Cerebellum (tissue), 4 donors: ENCODE measurements at places on chromosomes 2 and 18.
A peak's percentile ranks its signal among the peaks of the same experiment; 100 is the strongest.

- no peak for DNase-seq
These were observed 306.5 kb upstream of the TNP1 start for GRCh38 chr2:217166241-217166850.

GRCh38 chr18:3451183-3451988 is 1.4 kb downstream of the TGIF1 start:
- peak; percentile 68 for DNase-seq

DNA sequence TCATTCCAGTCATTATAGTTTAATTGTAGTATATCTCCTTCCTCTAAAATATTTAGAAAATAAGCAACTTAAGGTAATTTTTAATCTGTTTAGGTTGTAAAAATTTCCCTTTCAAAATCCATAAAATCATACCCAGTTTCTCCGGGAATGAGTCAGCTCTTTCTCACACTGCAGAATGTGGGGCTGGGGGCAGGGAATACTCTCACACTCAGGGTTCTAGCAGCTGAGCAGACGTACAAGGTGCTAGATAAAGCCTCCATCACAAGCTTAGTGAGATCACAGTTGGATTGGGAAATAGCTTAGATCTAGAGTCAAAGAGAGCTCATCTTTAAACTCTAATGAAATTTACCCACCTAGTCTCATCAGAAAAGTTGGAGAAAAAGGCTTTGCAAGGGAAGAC is 79.9 kb upstream of the FAM237A start:
- DNase-seq: no peak

GRCh38 chr2:26696351-26696816 is 3.9 kb downstream of the KCNK3 start:
- peak; percentile 94 for DNase-seq

GRCh38 chr2:162676515-162676914 is 162.1 kb downstream of the KCNH7 start:
- DNase-seq: no peak

- DNase-seq: no peak
These were observed 115.4 kb upstream of the STK17B start for GRCh38 chr2:196286821-196287220.

DNA sequence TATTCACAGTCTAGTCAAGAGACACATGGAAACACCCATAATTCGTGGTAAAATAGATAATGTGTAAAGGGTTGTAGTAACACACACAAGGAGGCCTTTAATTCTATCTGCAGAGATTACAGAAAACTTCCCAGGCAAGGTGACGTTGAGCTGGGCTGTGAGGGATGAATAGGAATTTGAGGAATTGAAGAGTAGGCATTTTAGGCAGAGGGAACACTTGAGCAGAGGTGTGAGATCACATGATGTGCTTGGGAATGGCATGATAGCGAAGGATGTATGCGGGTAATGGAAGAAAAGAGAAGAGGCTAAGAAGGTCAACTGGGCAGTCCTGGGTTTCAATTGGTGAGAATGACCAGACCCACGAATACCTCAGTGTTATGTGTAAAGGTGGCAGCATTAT is 20.2 kb downstream of the DRC1 start:
- no peak for DNase-seq

DNA sequence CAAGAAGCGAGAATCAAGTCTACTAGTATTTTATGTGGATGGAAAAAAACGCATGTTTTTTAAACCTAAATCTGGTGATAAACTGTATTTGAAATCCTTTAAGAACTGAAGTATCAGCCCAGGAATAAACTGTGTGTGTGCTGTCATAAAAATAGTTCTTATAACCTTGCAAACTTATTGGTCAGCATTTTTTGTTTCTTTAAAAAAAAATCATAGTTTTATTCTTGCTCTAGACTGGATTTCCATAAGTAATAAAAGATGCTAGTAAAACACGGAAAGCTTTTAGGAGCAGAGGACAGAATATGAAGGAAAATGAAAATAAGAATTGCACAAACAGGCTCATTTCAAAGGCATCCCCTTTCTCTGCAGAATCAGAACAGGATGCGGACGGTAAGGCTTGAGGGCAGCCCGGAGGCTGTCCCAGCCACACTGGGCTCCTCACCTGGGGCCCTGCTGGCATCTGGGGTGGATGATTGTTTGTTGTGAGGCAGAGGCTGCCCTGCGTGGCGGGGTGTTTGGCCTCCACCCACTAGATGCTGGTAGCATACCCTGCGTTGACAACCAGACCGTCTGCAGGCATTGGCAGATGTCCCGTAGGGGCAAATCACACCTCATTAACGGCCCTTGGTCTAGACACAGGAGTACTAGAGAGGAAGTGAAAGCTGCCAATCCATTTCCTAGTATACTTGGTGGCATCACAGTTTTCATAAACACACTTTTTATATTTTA is 52.5 kb downstream of the MBP start:
- DNase-seq: no peak

GRCh38 chr2:197973772-197974171 is 169.4 kb downstream of the PLCL1 start:
- DNase-seq: no peak

DNA sequence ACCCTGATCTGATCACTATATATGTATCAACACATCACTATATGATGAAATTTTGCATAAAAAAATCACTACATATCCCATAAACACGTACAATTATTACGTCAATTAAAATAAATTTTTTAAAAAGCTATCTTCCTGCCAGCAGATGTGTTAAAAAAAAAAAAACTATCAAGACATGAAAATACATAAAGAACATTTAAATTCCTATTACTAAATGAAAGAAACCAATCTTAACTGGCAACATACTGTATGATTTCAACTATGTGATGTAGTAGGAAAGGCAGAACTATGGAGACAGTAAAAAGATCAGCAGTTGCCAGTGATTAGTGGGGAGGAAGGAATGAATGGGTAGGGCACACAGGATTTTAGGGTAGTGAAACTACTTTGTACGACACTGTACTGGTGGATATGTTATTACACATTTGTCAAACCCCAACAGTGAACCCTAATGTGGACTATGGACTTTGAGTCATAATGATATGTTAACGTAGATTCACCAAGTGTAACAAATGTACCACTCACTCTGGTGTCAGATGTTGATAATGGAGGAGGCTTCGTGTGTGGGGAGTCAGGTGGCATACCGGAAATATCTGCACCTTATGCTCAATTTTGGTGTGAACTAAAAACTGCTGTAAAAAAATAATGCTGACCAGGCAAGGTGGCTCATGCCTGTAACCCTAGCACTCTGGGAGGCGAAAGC is 27.4 kb downstream of the USP34 start:
- DNase-seq: no peak

DNA sequence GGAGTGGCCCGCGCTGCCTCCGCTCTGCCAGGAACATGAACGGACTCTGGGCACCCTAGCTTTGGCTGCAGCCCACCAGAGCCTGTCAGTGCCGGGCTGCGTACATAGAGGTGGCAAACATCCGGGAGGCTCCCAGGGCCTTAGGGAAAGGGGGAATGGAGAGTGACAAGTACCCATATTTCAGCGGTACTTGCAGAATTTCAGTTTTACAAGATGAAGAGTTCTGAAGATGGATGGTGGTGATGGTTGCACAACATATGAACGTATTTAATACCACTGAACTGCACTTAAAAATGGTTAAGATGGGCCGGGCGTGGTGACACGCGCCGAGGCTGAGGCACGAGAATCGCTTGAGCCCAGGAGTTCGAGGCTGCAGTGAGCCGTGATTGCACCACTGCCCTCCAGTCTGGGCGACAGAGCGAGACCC is 873 bp downstream of the MTHFD2 start:
- no peak for DNase-seq

DNA sequence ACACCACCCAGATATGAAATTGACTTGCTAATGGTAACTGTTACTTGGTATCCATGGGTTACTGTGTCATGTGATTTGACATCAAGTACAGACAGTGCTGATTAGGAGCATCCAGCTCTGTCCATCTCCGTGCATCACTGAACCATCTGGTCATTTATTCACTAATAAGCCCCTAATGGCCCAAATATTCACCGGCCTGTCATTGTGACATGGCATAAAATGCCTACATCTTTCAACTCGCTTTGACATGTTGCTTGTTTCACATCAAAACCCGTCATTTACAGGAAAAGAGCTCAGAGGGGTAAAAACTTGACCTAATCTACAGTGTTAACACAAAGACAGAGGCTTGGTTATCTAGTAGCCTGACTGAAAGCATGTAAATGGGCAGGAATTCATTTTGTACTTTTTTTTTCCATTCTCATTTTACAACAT is 308.9 kb upstream of the ATP5MC3 start:
- no peak for DNase-seq

GRCh38 chr18:77106331-77106730 is 26.3 kb downstream of the MBP start:
- DNase-seq: no peak

- no peak for DNase-seq
These were observed 136.7 kb downstream of the LAMA3 start for GRCh38 chr18:23825978-23826405.

DNA sequence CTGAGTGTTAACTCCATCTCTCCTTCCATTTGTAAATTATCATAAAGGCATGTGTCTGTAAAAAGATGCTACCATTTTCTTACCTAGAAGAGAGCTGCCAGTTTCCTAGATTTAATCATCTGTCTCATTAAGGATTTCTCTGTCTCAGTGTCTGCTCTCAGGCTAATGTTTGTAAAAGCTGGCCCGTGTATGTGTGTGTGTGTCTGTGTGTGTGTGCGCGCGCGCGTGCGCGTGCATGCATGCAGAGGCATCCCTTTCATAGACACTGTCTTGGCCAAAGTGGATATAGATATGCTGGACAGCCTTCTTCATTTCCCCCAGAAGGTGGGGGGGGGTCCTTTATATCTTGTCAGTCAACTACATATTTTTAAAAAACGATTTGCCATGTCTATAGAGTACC is 18.9 kb downstream of the MGAT5 start:
- no peak for DNase-seq

DNA sequence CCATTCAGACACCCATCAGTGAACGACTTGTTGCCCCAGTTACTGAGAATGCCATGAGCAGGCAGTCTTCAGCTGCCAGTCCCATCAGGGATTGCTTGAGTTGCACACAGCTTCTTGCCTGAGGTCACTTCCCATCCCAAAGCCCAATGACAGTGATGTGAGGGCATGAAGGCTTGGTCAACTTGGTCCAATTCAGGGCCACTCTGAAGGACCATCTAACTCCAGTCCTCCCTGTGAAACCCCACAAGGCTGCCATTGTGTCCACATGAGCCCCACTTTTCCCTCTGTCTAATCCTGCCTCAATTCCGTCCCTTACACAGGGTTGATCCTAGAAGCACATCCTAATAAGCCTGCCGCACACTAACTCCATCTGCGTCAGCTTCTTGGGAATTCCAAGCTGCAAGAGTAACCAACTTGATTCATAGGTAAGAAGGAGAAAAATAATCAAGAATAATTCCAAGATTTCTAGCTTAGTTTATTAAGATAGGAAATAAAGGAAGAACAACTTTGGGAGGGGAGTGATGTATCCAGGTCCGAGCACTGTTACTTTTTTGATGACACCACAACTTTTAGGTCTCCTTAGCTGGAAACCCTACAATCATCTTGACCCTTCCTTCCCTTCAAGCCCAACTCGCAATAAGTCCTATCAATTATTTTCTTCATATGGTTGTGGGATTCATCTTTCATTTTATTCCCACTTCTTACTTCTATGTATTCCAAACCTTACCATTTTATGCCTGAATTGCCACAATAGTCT is 110.9 kb downstream of the LRRC30 start:
- no peak for DNase-seq

- DNase-seq: no peak
These were observed 14.9 kb upstream of the UGT1A1 start for GRCh38 chr2:233745073-233745755.

GRCh38 chr2:59744436-59744835 is 809.0 kb downstream of the BCL11A start:
- no peak for DNase-seq

GRCh38 chr2:119741868-119742267 is 17.9 kb upstream of the PTPN4 start:
- no peak for DNase-seq

GRCh38 chr2:3289971-3290370 is 87.6 kb downstream of the EIPR1 start:
- no peak for DNase-seq

- DNase-seq: no peak
These were observed 2.5 kb upstream of the SH3RF3 start for GRCh38 chr2:109126501-109126860.

GRCh38 chr2:238523158-238524110 is 96.7 kb downstream of the ASB1 start:
- DNase-seq: no peak

DNA sequence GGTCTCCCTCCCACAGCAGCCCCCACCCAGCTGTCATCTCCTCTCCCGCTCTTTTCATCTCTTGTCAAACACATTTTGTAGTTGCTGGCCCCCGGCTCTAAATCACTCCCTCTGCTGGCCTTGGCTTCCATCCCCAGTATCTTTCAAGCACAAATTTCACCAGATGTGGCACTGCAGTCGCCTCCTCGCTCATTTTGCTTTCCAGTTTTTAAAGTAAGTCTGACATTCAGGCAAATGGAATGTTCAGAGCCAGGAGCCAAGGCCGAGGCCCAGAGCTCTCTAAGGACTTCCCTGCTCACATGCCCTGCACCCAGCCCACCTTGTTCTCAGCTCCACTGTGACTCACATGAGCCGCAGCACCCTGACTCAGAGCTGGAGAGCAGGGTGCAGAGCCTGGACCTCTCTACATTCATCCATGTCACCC is 158.4 kb downstream of the GALNT14 start:
- DNase-seq: no peak

DNA sequence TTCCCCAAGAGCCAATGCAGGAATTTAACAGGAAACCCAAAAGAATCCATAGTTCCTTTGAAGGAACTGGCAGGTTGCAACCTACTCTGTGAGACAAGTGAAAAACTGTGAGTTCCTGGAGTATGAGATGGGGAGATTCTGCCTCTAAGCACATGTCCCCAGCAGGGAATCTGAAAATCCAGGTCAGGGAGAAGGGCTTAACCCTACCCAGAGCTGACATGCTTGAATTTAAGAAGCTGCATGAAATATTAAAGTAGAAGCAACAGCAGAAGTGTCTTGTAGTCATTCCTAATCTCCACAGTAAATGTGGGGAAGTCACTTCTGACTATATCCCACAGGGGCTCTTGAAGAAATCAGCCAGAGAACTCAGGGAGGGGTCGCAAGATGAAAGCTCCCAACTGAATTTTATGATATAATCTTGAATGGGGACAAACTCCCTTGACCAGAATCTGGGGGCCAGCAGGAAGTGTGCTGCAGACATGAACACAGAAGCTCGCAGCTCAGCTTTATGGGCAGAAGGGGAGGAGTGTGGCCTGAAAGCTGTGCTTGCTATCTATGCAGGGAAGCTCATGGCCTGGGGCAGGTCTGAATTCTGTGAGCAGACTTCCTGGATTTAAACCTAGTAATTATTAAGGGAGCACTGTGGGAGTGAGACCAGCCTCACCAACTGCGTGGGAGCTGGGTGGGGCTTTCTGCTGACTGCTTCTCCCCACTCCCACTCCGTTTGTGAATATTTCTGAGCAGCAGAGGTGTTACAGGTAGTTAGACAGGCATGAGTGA is 184.1 kb upstream of the KYNU start:
- DNase-seq: no peak
